ENCODE measurements at places on chromosomes 7 and 10. TPM values are rescaled to one million over a fixed set of nuclear protein-coding genes. Genes with fewer than 3 reads are reported as not detected.

SLC16A12 gene
- 0.18 TPM for total RNA-seq

TMEM236 gene
- not detected for total RNA-seq

SFTPA1 gene
- total RNA-seq: not detected

NAT16 gene
- not detected for total RNA-seq

STOX1 gene
- total RNA-seq: 0.30 TPM

PDZD8 gene
- total RNA-seq: 31.4 TPM

ARHGAP12 gene
- total RNA-seq: 47.2 TPM

TFPI2 gene
- total RNA-seq: 4.3 TPM

CRHR2 gene
- total RNA-seq: not detected

ZNF680 gene
- total RNA-seq: 34.1 TPM

SNCG gene
- 38.1 TPM for total RNA-seq

KCNK18 gene
- not detected for total RNA-seq

- no peak for DNase-seq
Measured at GRCh38 chr7:4861673-4862072, at the start of gene PAPOLB. Gene PAPOLB (minus strand): TSS chr7:4862030. CDS start chr7:4861810, 220 bp downstream.

DNA sequence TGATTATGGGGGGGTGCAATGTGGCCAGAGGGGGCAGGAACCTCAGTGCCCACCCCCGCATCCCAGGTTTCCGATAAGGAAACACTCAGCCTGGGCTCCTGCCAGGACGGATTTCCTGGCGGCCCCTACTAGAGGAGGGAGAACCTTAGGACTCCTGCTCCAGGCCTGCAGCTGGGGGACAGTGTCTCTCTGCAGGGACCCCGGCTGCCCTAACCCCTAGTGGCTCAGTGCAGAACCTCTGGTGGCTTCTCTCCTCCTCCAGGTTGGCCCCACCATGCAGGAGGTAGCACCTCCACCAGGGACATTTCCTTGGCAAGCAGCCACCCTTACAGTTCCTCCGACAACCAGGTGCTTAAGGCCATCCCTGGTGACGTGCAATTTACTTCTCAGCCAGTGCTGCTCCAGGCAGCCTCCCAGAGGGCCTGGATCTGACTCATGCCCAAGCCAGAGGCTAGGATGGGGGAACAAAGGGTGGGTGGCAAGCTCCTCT, 31.9 kb downstream of the SH2B2 start:
- DNase-seq: no peak

- DNase-seq: no peak
Measured at GRCh38 chr7:2644562-2645273, 12.9 kb downstream of the TTYH3 start.

DNA sequence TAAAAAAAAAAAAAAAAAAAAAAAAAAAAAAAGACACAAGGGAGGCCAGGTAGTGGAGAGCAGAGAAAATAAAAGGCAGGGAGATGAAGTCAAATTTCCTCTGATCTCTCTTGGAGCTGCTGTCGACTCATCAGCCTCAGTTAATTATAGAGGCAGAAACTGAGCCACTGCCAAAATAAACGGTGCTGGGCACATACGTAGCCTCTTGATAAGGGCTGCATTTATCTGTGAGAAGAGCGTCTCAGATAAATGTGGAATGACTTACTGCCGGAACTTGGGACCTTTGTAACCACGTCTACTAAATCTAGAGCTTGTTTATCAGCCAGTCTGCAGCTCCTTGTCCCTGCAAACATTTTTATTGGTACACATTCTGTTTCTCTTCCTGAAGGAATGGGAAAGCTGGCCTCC, 162.3 kb downstream of the BAMBI start:
- DNase-seq: no peak

DNA sequence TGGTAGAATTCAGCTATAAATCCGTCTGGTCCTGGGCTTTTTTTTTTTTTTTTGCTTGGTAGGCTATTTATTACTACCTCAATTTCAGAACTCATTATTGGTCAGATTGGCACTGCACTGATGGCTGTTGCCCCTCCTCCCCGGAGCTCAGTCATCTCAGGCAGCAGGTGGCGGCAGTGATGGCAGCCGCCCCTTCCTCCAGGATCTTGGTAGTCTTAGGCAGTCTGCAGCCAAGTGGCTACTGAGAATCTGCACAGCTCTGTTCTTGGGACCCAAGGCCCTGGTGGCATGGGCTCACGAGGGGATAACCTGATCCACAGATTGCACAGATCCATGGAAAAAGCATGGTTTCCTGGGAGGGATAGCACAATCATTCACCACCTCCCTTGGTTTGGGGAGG, 77.9 kb downstream of the GPR85 start:
- no peak for DNase-seq

- no peak for DNase-seq
Measured at GRCh38 chr10:122498521-122498920, 37.2 kb downstream of the HTRA1 start.

GRCh38 chr7:150451833-150452461, 1.5 kb downstream of the GIMAP8 start:
- DNase-seq: no peak

- no peak for DNase-seq
Measured at GRCh38 chr10:84257343-84258020, 12.6 kb downstream of the RGR start.

- no peak for DNase-seq
Measured at GRCh38 chr10:121514141-121514865, 83.9 kb downstream of the FGFR2 start.

DNA sequence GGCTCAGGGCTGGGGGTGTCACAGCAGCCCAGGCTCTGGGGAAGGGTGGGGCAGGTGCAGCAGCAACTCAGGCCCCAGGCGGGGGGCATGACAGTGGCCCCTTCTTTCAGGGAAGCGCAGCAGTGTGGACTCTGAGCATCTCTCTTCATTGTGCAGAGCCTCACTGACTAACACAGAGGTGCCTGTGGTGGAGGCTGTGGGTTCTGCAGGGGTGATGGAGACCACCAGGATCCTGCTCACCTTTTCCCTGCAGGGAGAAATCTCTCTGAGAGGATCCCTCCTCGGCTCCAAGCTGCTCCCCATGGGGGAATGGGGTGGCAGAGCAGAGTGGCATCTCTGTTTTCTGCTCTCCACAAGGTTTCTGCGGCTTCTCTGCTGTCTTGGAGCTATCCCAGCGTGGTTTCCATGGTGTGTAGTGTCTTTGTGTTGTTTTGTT, 37.8 kb upstream of the SHH start:
- DNase-seq: no peak

- DNase-seq: no peak
Measured at GRCh38 chr7:100211342-100211780, 8.4 kb upstream of the PVRIG start.

DNA sequence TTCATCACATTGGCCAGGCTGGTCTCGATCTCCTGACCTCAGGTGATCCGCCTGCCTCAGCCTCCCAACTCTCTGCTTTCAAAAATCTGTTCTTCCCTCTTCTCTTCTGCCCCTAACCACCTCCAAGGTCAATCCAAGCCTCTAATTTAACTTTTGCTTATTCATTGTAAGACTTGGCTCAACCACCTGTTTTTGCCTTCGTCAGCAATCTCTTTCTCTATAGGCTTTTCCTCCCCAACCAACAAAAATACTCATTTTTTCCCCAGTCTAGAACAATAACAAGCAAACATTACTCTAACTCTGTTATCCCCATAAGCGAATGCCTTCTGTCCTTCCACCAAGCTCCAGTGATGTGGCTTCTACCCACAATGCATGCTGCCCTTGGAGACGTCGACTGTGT, 89.8 kb upstream of the NMT2 start:
- no peak for DNase-seq

DNA sequence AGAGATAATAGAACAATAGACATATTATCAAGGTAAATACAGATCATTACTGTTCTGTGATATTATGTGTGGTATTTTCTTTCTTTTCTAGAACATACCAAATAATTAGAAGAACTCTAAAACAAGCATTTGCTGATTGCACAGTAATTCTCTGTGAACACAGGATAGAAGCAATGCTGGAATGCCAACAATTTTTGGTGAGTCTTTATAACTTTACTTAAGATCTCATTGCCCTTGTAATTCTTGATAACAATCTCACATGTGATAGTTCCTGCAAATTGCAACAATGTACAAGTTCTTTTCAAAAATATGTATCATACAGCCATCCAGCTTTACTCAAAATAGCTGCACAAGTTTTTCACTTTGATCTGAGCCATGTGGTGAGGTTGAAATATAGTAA, 185.5 kb downstream of the CFTR start:
- no peak for DNase-seq

GRCh38 chr10:17655567-17656146, 11.7 kb downstream of the STAM start:
- no peak for DNase-seq

DNA sequence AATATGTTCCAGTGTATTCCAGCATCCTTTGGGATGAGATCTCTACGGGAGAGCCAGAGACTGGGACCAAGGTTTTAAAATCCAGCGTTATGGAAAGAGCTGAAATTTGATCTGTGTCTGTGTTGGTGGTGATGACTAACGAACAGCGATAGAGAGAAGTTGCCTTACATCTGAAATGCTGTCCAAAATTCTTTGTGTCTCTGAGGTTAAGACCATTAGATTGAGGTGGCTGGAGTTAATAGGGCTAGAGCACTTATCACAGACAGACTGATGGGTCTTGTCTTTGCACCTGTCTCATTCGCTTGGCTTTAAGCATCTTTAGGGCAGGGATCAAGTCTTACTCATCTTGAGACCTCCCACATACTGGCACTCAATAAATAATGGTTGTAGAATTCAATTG, 41.0 kb upstream of the RAPGEF5 start:
- no peak for DNase-seq
